ENCODE measurements at places on chromosomes 3 and 15.

GRCh38 chr15:99282586-99282985 lies 31.3 kb downstream of the LRRC28 start:
- DNase-seq: no peak

DNA sequence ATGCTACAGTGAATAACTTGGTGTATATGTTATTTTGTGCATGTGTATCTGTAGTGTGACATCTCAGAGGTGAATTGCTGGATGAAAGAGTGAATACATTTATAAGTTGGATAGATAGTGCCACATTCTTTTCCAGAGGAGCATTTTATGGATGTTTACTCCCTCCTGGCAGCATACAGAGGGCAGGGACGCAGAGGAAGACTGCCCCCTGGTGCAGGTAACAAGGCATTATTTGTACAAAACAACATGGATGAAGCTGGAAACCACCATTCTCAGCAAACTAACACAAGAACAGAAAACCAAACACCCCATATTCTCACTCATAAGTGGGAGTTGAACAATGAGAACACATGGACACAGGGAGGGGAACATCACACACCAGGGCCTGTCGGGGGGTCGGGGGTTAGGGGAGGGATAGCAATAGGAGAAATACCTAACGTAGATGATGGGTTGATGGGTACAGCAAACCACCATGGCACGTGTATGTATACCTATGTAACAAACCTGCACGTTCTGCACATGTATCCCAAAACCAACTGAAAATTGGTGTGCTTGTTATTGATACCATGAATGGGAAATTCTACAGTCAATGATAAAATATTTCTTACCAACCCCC lies 57.9 kb upstream of the CTXND1 start:
- DNase-seq: no peak

DNA sequence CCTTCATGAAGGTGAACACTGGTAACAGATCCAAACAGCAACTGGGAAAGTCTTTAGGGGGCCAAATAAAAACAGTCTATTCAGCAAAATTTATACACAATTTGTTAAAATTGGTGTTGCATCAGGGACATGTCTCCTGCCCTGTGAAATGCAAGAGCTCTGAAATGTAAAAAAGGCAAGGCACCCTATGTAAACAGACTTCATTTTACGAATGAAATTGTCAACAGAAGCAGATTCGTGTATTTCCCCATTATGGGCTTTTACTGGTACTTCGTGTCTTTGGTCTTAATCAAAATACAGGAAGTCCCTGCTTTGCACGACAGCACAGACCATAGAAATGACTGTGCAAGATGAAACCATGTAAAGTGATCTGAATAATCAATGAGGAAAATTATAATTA lies 127.3 kb upstream of the THBS1 start:
- DNase-seq: no peak

- no peak for DNase-seq
These were observed 145.2 kb downstream of the VGLL3 start for GRCh38 chr3:86845726-86846125.

- no peak for DNase-seq
These were observed 122.0 kb upstream of the ALDH1A3 start for GRCh38 chr15:100757661-100758060.

Measured in urothelium cell line (cell line).